ENCODE measurements at places on chromosomes 7 and 10.

- DNase-seq: no peak
These were observed 74.0 kb downstream of the FAM241B start for GRCh38 chr10:69703766-69704630.

GRCh38 chr7:37765872-37766525, 82.4 kb upstream of the NME8 start:
- DNase-seq: no peak

- DNase-seq: no peak
These were observed 5.0 kb downstream of the NEBL start for GRCh38 chr10:20892011-20892585.

GRCh38 chr7:20403331-20403730, 72.6 kb downstream of the ITGB8 start:
- DNase-seq: no peak

GRCh38 chr7:101486433-101487104, 123.9 kb downstream of the COL26A1 start:
- no peak for DNase-seq

DNA sequence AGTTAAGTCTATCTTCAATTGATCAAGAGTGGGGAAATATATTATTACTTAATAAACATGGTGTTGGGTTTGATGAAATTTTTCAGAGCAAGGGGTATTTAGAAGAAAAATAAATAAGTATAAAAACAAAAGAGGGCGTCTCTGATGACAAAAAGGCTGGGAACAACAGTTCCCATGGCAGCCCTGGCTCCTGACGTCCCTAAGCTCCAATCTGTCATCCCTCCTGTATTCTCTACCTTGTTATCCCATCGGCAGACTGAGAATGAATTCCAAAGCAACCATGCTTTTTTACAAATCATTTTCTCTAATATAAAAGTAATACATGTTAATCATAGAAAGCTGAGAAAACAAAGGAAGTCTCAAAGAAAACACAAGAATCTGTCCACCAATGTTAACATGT, 55.5 kb downstream of the SORBS1 start:
- DNase-seq: no peak
